ENCODE measurements at places on chromosomes 1 and 21.

GRCh38 chr1:51473331-51474115 is 45.5 kb downstream of the EPS15 start:
- no peak for DNase-seq

DNA sequence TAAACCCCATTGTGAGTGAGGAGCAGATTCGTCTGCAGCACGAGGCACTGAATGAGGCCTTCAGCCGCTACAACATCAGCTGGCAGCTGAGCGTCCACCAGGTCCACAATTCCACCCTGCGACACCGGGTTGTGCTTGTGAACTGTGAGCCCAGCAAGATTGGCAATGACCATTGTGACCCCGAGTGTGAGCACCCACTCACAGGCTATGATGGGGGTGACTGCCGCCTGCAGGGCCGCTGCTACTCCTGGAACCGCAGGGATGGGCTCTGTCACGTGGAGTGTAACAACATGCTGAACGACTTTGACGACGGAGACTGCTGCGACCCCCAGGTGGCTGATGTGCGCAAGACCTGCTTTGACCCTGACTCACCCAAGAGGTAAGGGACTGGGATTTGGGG is 132.2 kb downstream of the PAPPA2 start:
- no peak for DNase-seq

GRCh38 chr1:155093911-155094621 is 15.4 kb downstream of the EFNA3 start:
- DNase-seq, result no peak

DNA sequence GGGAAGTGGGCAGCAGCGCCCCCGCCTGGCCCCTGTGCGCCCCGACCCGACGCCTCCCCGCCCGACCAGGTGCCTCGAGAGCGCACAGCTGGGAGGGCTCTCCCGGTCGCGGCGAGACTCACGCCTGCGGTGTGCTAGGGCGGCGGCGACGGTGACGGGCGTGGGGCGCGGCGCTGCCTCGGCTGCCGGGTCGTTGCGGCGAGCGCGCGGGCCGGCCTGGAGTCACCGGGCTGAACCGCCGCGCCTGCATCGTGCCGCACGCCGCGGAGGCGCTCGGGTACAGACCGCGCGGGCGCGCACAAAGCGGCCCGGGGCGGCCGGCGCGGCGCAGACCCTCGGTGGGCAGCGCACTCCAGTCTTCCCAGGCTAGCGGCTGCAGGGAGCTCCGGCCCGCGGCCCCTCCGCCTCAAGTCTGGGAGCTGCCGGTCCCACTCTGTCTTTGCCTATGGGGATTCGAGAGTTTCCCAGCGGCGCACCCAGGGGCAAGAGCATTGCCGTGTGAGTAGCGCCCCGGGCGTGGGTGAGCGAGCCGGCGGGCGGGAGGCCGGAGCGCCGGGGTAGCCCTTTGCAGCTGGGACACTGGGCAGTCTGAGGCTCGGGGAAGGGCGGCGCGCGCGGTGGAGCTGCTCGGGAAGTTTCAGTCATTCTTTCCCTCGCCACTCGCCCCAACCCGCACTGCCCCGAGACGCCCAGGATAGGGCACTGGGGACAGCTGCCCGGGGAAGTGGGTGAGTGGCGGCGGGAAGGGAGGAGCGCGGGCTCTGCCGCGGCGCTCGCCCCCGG is at the start of gene SLC35F3:
SLC35F3 (plus strand) TSS at position 44 of the 783 bp plus-strand sequence.
- DNase-seq, result no peak

DNA sequence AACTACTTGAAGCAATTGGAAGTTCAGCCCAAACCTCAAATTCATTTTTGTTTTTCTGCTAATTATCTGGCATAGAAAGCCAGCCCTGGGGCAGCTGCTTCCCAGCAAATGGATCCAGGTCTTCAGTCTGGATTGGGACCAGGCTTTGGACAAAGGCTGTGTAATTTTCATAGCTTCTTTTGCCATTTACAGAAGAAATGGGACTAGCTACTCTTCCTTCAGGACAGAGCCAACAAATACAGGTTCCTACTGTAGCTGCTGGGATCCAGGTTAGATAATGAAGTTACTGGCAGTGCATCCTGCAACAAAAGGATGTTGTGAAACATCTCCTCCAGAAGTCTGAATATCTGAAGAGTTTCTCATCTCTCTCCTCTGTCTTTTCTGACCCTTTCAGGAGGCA is 171.5 kb upstream of the CAMK1G start:
- DNase-seq, result no peak

- DNase-seq, result no peak
These were observed 55.9 kb downstream of the CDC7 start for GRCh38 chr1:91556556-91556955.

DNA sequence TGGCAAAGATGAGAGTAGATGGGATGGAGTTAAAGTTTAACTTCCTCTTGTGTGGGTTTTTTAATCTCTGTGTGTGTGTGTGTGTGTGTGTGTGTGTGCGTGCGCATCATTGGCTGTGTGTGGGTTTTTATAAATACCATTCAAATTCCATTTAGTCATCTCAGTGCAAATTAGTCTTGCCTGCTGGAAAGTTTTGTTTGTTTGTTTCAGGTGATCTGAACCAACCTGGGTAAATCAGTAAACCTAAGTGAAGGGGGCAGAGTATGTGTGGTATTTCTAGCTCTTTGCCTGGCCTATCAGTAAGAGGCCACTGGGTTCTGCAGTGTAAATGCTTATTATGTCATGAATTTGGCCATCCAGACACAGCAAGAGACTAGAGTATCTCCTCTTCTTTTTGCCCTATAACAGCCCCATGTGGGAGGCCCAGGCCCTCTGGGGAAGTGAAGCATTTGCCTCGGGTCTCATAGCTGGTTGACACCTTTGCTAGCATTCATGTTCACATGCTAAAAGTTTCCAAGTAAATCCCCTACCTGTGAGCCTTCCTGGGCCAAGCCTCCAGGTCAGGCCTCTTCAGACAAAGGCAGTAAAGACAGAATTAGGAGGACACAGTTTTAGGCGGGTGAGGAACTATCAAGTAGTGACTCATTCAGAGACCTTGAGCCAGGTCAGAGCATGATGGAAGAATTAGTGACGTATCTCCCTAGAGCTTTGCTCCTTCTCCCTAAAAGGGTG is 14.7 kb downstream of the INTS3 start:
- DNase-seq, result no peak

- DNase-seq, result no peak
These were observed 128.9 kb upstream of the ATP1B1 start for GRCh38 chr1:168977618-168978017.

DNA sequence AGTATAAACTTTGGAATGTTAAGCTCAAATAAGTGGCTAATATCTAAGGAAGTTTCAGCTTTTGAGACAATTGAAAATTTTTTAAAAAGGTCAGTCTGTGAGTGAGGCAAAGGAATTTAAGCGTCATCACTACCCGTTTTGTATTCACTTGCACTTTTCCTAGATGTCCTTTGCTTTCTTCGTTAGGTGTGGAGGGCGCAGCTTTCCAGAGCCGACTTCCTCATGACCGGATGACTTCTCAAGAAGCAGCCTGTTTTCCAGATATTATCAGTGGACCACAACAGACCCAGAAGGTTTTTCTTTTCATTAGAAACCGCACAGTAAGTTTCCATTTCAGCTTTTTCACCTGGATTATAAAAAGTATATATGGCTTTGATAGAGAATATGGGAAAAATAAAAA is 30.9 kb downstream of the KDM1A start:
- DNase-seq, result no peak

GRCh38 chr1:19628879-19629278 is 15.2 kb upstream of the NBL1 start:
- no peak for DNase-seq

- DNase-seq, result no peak
These were observed 171.3 kb downstream of the IGSF21 start for GRCh38 chr1:18278946-18279345.

DNA sequence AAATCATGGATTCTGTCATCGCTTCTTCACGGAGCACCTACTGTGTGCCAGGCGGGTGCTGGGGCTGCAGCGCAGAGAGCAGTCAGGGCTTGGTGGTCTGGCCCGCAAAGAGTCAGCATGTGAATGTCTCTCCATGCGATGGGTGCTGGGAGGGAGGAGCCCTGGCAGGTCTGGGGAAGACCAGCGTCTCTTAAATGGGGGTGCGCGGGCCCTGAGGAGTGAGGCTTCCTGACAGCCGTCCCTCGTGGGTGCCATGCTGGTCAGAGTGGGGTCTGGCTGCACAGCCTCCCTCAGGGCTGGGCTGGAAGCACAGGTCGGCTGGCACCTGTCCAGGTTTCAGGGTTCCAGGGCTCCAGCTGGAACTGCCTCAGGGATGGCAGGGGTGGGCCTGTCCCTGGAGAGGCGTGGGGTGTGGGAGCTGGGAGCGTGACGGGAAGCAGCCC is 18.5 kb downstream of the TP73 start:
- no peak for DNase-seq

GRCh38 chr21:41547111-41547510 is 39.2 kb upstream of the TMPRSS2 start:
- DNase-seq, result no peak

- no peak for DNase-seq
These were observed 86.7 kb downstream of the C1orf94 start for GRCh38 chr1:34263406-34263805.

DNA sequence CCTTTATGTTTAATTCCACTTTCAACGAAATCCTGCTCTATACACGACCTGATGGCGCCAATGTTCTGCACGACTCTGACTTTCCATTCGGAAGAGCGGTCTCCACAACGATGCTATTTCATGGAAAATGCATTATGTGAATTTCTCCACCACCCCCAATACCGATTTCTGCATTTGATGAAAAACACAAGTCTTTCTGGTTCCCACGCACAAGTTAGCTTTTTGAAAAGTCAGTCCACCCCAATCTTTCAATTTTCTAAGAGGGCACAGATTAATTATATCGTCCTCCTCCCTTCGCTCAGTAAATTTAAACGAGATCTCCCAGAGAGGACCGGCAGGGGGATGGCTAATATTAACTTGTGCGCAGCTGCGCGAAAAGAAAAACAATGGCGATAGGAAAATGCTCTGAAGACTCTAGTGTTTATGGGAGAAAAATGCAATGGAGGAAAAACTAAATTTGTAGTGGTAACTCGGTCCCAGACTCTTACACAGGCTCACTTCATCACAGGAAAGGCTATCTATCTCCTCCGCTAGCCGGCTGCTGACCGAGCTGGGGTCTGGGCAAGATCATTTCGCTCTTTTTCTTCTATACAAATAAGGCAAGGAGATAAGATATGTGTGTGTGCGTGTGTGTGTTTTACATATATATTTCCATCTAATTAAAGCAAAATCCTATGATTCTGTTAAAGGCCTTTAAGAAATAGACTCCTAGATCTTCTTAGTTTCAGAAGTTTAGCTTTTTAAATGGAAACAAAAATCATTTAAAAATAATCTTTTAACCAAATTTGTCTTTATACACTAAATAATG is 1.2 kb upstream of the LHX8 start:
- DNase-seq, result no peak

DNA sequence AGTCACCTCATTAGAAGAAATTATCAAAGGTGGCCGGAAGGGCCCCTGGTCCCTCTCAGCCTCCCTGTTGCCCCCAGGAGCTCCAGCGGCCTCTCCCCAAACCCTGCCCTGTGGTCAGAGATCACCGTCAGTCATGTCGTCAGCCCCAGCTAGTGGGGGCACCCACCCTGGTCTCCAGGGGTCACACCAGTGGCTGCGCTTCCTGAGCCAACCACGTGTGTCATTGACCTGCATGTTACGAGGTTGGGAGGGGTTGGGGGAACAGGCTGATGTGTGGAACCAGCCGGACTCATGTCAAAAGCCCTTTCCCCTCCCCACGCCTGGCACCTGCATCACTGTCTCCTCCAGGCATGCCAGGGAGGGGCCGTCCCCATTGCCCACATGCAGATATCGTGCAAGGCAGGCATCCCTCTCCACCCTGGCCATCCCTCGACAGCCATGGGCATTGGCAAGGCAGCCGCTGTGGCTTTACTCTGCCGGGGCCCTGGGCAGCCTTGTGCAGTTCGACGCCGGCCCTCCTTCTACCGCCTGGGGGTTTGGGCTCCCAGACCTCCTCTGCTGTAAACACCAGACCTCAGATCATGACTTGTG is 128.7 kb downstream of the CRYAA start:
- DNase-seq, result no peak

DNA sequence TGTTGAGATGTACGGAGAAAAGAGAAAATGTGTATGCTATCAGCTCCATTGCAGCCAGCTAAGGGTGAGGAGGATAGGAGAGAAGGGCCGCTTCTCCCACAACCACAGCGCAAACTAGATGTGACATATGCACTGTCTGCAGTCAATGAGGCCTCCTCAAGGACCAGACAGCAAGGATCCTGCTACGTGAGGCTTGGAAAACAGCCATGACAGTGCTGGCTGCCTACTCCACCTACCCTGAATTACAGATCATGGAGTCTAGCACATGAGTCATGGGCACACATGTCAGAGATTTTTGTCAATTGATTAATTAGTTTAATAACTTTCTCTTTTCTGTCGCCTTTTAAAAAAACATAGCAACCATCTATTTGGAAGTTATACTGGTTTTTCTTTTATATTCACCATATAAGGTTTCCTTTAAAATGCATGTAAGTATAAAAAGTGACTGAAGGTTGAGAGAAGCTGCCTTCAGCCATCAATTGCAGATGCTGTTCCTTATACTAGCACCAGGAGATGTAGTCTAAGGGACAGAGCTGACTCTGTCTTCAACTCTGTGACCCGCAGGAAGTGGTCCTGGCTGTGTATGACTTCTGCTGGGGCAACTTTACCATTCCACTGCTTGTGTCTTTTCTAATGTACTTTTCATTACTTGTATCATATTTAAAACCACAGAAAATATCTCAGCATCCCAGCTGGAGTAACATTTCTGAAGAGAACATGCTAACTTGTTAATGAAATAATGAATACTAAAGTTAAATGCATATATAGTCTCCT is 3.1 kb downstream of the VPS26C start:
- no peak for DNase-seq

DNA sequence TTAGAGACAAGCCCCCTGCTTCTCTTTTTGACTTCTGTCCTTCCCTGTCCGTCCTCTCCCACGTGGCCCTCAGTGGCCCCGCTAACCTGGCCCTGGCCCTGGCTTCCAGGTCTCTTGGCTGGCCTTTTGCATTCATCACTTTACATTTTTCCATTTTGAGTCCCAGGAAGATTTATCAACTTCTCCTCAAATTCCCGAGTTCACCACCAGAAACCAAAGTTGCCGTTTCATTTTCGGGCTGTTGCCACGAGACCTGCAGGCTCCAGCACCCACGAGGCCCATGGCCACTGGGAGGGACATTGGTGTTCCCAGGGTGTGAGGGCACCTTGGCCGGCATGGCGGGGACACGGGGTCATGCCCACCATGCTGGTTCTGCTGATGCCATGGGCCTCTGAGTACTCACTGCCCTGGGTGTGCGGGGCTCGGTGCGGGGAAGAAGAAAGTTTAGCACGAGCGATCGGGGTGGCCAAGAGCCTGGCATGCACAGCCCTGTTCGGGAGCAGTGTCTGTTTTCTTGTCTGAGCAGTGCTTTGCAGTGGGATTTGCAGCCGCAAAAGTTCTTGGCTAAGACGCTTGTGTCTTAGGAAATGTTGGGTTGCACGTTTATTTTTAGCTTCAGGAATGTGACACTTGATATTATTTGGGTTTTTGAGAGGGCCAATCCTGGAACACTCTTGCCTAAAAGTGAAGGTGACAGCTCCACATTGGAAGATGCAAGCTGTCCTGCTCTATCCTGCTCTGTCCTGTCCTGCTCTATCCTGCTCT is 40.4 kb upstream of the ADARB1 start:
- DNase-seq, result no peak

Data from T follicular helper cell (primary cell).